ENCODE measurements at places on chromosomes 12 and 14. TPM values are rescaled to one million over a fixed set of nuclear protein-coding genes. Genes with fewer than 3 reads are reported as not detected.

The MIP gene
- not detected for total RNA-seq

The AMHR2 gene
- total RNA-seq, result not detected

The KRT72 gene
- not detected for total RNA-seq

The KLRC4 gene
- total RNA-seq, result 0.21 TPM

The PDE3A gene
- total RNA-seq, result 0.14 TPM

The RNASE11 gene
- total RNA-seq, result not detected

The PPP1R1A gene
- not detected for total RNA-seq

The BEGAIN gene
- 0.21 TPM for total RNA-seq

The SAMD15 gene
- 0.35 TPM for total RNA-seq

The GPR137C gene
- total RNA-seq, result not detected

The APOF gene
- not detected for total RNA-seq

The TNS2 gene
- total RNA-seq, result 12.1 TPM

The UBC gene
- total RNA-seq, result 1,003 TPM

The KERA gene
- not detected for total RNA-seq

The C14orf39 gene
- total RNA-seq, result 1.3 TPM

The STYK1 gene
- total RNA-seq, result 4.1 TPM

The FOXJ2 gene
- 6.7 TPM for total RNA-seq

The SCARB1 gene
- 91.2 TPM for total RNA-seq

The SLC38A4 gene
- 0.63 TPM for total RNA-seq

The SERPINA12 gene
- total RNA-seq, result not detected

The C12orf60 gene
- 2.3 TPM for total RNA-seq

The ACOT6 gene
- total RNA-seq, result 0.28 TPM

The CAPZA3 gene
- not detected for total RNA-seq

The P2RX2 gene
- not detected for total RNA-seq

The TSHR gene
- not detected for total RNA-seq

The MSI1 gene
- total RNA-seq, result not detected

The AKAP3 gene
- not detected for total RNA-seq

The BCL7A gene
- total RNA-seq, result 25.4 TPM

The DENR gene
- 38.8 TPM for total RNA-seq

The CHGA gene
- total RNA-seq, result 0.07 TPM

The KNTC1 gene
- 17.1 TPM for total RNA-seq

The TAS2R30 gene
- total RNA-seq, result 0.56 TPM

All from airway epithelial cell (primary cell).